ENCODE measurements at places on chromosomes 13 and 19.

GRCh38 chr13:105543742-105544141 is 991.7 kb downstream of the EFNB2 start:
- no peak for DNase-seq

GRCh38 chr19:43450545-43450997 is 14.8 kb downstream of the LYPD3 start:
- no peak for DNase-seq

DNA sequence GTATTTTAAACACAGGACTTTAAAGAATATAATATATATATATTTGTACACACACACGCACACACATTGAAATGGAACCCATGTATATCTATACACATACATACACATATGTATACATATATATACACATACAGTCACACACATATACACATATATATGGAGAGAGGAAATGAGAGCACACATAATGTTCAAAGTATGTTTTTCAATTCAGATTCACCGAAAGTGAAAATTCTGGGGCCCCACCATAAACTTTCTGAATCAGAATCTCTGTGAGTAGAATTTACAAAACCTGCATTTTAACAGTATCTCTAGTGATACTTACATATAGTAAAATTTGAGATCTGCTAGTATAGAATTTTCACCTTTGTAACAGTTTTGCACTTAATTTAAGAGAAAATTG is 60.4 kb upstream of the OBI1 start:
- no peak for DNase-seq

GRCh38 chr13:27022571-27023311 is 148.9 kb downstream of the USP12 start:
- DNase-seq: no peak

DNA sequence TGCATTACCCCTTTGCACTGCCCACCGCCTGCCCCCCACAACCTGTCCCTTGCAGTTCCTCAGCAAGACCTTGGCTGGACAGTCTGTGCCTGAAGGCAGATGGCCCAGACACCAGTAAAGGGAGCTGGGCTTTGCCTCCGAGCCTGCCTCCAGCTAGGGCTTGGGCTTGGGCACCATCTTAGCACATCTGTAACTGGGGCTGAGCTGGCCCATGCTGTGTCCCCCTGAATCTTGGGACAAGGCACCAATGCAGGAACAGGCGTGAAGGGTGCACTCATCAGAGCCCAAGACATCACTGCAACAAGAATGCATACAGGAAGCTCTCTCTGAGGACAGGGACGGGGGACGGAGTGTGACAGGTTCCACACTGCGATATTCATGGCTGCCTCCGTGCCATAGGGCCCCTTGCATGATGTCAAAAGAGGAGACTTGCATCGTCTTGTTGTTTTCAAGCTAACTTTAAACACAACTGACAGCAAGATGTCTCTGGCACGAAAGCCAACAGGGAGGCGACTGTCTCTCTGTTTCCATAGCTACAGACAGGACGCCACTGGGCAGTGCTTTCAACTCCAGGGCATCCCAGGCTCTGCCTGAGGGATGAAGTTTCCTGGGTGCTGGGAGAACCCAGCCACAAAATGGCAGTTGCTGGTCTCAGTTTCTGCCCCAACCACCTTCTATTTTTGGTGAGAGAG is 8.7 kb upstream of the CHST8 start:
- no peak for DNase-seq

DNA sequence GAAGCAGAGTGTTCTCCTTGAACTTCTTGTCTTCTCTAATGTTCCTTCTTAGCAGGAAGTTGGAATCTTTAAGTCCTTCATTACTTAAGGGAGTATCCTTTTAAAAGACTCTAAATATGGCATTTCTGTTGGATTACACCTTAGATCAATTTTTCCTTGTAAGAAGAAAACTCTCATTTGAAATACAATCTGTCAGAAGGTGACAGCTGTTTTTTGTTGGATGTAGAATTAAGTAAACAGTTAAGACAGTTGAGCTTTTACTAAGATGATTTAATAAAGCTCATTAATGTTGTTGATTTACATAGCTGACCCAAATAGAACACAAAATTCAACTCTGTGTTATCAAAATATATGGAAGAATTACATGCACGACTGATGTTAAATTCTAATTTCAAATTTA is 16.7 kb upstream of the MBNL2 start:
- DNase-seq: no peak

- no peak for DNase-seq
Observed at GRCh38 chr13:95441326-95441725, 111.2 kb upstream of the CLDN10 start.

- DNase-seq: no peak
Observed at GRCh38 chr19:35963514-35963913, 27.3 kb downstream of the LRFN3 start.

GRCh38 chr13:33744589-33745369 is 73.2 kb upstream of the RFC3 start:
- DNase-seq: no peak

- DNase-seq: peak; percentile 72
Observed at GRCh38 chr19:11535792-11536595, 2.7 kb upstream of the CNN1 start.

DNA sequence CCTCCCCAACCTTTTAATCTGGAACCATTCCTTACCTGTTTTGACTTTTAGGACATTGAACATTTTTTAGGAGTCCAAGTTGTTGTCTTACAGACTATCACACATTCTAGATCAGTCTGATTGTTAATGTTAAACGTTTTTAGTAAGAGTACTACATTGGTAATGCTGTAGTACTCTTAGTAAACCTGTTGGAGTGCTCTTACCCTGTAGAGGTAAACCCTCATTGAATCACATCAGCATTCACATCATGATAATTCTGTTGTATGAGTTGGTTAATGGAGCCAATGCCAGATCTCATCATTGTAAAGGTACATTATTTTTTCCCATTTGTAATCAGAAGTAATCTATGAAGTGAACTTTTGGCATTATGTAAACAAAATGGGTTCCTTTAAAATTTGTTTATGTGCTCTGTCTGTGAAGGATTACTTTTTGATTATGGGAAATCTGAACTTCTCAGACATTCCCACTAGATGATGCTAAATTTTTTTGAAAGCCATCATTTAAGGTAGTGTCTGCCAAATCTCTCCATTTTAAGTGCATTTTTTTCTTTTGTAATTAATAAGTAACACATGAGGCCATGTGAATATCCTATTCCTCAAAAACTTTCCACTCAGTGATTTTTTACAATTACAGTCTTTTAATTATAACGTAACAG is 55.2 kb downstream of the VWA8 start:
- no peak for DNase-seq

DNA sequence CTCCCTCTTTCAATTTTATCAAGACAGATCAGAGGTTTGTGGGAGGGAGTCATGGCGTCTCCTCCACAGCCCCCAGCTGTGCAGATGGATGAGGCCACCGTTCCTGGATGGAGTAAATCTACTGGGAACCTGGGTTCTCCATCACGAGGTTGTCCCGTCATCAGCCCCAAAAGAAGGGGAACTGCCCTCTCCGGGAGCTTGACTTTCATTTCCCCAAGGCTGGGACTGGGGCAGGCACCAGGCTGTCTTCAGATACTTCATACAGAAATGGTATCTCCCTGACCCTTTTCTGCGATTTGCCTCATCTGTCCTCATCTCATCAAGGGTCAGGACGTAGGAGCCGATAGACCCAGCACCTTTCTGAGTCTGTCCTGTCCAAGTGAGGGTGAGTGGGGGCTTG is 9.8 kb downstream of the LILRB2 start:
- DNase-seq: no peak

- DNase-seq: no peak
Observed at GRCh38 chr19:3649888-3650287, 23.3 kb upstream of the CACTIN start.
